ENCODE measurements at places on chromosomes 6 and 20.
A peak's percentile ranks its signal among the peaks of the same experiment; 100 is the strongest.

DNA sequence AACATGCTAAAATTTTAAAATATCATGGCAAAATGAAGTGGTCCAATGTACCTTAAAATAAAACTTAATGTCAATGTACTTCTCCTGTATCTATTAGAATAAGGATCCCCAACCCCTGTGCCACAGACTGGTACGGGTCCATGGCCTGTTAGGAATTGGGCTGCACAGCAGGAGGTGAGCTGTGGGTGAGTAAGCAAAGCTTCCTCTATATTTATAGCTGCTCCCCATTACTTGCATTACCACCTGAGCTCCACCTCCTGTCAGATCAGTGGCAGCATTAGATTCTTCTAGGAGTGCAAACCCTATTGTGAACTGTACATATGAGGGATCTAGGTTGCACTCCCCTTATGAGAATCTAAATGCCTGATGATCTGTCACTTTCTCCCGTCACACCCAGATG lies 86.0 kb downstream of the SLC16A10 start:
- no peak for DNase-seq

GRCh38 chr20:62601172-62601571 lies 41.1 kb upstream of the SLCO4A1 start:
- no peak for DNase-seq

DNA sequence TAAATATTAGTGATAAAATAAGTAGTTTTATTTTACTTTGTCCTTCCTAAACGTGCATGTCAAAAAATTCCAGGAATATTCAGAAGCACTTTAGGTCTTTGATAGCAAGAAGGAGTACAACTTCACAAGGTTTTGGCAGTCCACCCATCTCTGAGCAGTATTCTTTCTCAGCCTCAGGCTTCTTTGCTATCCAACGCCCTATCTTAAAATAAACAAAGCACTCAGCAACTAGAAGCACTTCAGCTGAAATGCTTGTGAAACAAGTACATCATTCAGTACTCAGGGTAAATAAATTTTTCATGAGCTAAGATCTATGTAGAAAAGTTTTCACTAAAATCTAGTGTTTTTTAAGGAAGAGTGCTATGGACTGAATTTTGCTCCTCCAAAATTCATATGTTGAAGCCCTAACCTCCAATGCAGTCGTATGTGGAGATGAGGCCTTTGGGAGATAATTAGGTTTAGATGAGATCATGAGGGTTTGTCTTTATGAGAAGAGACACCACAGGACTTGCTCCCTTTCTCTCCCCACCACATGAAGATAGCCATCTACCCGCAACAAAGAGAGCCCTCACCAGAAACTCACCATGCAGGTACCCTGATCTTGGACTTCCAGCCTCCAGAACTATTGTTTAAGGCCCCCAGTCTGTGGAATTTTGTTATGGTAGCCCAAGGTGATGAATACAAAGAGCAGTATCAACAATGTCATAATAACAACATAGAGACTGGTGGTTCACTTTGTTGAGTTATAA lies 539.1 kb downstream of the TFAP2A start:
- DNase-seq: no peak

- no peak for DNase-seq
These were observed 50.3 kb upstream of the IPCEF1 start for GRCh38 chr6:154406869-154407268.

DNA sequence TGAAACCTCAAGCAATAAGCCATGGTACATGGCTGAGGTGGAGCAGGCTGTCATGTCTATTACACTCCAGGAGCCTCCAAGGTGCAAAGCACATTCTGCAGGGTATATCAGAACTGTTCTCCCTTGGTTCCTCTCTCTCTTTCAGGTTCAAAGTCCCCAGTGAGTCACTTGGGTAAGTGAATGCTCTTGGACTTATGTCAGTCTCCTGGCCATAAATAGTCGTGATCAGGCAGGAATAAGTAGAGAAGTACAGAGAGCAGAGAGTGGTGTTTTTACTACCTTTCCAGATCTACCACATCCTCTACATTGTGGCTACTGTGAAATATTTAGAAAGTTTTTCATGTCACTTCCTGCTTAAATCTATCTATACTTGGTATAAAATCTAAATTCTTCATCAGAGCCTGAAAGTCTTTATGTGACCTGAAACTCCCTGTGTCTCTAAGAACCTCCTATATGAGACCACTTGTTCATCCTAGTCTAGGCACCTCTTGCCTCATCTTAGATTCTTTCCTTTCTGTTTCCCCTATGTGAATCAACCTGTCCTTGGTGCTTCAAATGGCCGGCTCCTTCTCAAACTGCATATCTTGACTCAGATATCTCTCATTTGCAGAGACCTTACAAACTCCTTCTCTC lies 1077.6 kb upstream of the MAP3K7 start:
- no peak for DNase-seq

- DNase-seq: peak; percentile 15
These were observed 19.4 kb downstream of the RAMACL start for GRCh38 chr6:166567107-166567506.

- DNase-seq: no peak
These were observed 9.8 kb downstream of the RBCK1 start for GRCh38 chr20:417801-418342.

- DNase-seq: no peak
These were observed 140.1 kb downstream of the CEBPB start for GRCh38 chr20:50330504-50331313.

GRCh38 chr6:106377061-106377540 lies 16.6 kb downstream of the CRYBG1 start:
- DNase-seq: no peak

DNA sequence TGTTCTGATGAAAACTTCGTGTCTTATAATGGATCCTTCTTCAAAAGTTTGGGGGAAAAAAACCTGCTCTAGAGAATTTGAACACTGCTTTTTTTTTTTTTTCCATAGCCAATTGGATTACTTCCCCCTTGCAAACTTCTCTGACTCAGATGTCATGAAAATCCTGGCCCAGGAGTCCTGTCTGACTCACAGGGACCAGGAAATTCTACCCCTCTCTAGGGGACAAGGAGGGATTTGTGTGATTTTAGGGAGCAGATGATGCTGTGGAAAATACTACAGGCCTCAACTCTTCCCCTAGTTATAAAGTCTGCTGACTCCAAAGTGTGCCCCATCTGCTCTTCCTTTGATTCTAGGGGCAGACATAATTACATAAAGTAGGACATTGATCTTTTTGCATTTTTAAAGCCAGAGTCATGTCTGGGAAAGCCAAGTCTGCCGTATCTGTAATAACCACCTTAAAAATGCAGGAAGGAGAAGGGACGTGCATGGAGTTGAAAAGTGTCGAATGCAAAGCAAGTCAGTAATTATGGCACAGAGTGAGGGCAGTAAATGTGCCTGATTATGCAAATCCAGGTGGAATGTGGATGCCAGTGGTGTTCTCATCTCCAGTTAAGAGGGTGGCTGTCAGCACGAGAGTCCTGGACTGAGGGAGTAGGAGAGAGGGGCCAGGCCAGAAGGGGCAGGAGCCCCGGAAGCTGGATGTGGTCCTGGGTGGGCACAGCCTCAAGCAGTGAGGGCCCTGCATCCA lies 144.3 kb upstream of the SULF2 start:
- peak; percentile 29 for DNase-seq

DNA sequence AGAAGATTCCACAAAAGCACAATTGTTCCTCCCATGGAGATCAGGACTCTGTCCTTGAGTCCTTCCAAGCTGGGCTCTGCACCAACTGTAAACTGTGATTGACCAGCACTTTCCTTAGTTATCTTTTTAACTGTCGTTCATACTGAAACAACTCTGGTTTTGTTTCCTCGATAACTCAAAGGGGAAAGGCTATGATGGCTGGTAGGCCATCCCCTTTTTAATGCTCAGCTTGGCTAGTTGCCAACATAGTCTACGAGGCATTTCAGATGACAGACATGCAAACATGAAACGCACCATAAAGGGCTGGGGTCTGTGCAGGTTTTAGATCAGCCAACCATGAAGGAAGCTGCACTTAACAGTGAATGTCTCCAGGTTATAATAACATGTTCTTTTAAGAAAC lies 497.1 kb upstream of the ARID1B start:
- no peak for DNase-seq

- DNase-seq: no peak
These were observed 52.9 kb upstream of the TRAF3IP2 start for GRCh38 chr6:111658462-111659154.

- DNase-seq: no peak
These were observed 568.7 kb upstream of the RNF217 start for GRCh38 chr6:124393536-124393935.

- DNase-seq: no peak
These were observed 79.9 kb upstream of the CCDC167 start for GRCh38 chr6:37579444-37580067.

- DNase-seq: no peak
These were observed 296.4 kb upstream of the CDH4 start for GRCh38 chr20:60955706-60956105.

GRCh38 chr6:118297821-118298220 lies 250.3 kb upstream of the PLN start:
- no peak for DNase-seq

GRCh38 chr20:56724241-56724757 lies 95.2 kb downstream of the TFAP2C start:
- no peak for DNase-seq

- DNase-seq: no peak
These were observed 300.7 kb downstream of the RNGTT start for GRCh38 chr6:88662653-88663174.

DNA sequence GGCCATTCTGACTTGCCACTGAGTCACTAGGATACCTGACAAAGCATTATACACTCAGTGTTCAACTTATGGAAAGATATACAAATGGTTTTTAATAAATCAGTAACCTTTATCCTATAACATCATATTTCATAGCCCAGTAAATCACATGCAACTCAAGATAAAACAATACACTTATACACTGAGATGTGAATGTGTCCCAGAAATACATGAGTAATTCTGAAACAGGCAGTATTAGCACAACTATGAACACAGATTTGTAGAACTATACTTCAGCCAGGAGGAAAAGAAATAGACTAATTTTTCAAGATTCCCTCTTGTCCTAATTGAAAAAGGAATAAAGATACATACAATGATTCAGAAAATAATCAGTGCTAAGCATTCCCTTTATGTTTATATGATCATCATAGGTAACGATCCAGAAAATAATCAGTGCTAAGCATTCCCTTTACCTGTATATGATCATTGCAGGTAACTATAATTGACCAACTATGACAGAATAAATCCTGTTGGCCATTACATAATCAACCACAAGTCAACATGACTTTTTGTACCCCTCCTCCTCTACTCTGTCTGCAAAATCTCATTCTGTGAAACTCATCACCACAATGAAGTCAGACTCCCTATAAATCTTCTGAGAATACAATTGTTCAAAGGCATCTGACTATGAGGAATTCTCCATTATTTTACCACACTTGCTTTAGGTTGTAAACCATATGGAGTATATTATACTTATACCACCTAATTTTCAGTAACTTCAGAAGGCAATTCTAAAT lies 30.3 kb downstream of the HACE1 start:
- DNase-seq: no peak

DNA sequence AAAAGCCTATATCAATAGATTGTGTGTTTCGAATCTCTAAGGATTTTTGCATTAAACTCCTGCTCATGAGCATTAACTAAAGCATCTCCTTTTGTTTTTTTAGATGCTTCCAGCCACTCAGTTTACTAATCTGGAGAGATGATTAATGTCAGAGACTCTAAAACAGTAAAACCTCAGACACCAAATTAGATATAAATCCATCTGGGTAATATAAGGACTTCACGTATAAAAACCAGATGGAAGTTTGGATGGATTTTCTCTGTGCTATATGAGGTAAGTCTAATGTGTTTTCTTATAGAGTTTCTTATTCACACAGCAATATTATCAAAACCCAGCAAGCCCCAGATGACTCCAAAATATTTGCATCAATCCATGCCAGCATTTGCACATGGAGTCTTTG lies 137.2 kb downstream of the SYNE1 start:
- no peak for DNase-seq

DNA sequence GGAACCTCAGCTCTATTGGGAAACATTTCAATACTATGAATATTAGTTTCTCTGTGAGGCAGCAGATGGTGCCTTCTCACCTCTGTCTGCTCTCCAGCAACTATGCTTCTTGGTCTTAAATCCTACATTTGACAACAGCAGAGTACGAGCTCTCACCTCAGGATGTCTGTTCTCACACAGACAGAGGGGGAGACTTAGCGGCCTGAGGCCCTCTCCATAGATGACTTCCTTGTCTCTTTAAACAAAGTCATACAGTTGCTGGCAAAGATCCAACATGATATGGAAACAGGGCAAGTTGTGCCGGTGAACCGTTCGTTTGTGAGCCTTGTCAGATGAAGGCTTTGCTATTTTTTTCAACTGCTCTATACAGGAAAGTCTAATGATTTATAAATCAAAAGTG lies 43.7 kb upstream of the GABRR1 start:
- no peak for DNase-seq

DNA sequence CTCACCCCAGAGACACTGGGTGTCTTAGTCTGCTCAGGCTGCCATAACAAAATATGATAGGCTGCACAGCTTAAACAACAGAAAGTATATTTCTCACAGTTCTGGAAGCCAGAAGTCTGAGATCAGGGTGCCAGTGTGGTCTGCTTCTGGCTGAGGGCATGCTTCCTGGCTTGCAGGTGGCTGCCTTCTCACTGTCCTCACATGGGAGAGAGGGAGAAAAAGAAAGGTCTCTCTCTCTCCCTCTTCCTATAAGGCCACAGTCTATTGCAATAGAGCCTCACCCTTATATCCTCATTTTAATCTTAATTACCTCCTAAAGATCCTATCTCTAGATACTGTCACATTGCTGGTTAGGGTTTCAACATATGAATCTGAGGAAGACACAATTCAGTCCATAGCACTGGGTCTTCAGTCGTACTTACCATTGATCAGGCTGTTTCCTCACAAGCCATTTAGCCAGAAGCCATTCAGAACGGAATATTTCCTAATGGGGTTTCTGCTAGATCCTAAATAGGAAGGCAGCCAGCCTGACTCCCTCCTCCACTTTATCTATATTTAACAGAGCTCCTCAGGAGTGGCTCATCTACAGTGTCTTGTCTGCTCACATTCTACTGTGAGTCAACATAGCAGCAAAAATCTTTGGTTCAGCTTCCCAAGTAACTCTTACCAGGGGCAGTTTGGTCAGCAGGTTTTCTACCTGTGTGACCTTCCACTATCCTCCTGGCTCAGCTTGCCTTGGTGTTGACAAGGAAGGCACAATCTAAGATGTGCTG lies 42.2 kb downstream of the CD164 start:
- no peak for DNase-seq

DNA sequence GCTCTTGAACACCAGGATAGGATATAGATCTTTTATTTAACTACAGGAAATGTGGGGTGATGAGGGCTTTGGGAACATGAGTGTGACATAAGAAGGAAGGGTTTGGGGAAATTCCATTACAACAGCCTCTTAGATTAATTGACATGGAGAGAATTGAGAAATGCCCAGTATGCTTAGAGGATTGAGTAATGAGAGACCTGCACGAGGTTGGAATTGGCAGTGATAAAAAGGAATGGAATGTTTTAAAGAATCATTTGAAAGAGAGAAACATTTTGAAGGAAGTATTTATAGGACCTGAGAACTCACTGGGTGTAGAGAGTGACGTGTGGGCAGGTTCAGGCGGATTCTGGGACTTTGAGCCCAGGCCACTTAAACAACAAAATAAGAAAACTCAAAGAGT lies 227.0 kb downstream of the BMP2 start:
- no peak for DNase-seq
